Globus pallidus (tissue), 1 donor: ENCODE measurements at places on chromosomes 2 and 18.

- no peak for DNase-seq
These were observed 125.1 kb upstream of the MGAT5 start for GRCh38 chr2:134128746-134129145.

DNA sequence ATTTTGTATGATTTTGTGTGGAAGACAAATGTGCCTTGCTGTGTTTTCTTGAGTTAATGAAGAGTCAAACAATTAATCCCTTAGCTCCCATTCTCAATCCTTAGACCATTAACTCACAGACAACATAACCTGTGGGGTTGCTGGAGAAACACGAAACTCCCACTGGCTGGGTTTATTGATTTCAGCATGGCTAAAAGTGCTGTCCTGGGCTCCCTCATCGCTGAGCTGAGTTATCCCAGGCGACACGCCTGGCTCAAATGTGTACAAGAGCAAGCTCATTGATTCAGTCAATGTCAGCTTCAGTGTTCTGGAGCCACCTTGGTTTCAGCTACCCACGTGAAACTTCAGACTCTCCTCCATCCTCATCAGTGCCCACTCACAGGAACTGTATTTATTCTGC, 896.1 kb downstream of the CNTNAP5 start:
- DNase-seq: no peak

DNA sequence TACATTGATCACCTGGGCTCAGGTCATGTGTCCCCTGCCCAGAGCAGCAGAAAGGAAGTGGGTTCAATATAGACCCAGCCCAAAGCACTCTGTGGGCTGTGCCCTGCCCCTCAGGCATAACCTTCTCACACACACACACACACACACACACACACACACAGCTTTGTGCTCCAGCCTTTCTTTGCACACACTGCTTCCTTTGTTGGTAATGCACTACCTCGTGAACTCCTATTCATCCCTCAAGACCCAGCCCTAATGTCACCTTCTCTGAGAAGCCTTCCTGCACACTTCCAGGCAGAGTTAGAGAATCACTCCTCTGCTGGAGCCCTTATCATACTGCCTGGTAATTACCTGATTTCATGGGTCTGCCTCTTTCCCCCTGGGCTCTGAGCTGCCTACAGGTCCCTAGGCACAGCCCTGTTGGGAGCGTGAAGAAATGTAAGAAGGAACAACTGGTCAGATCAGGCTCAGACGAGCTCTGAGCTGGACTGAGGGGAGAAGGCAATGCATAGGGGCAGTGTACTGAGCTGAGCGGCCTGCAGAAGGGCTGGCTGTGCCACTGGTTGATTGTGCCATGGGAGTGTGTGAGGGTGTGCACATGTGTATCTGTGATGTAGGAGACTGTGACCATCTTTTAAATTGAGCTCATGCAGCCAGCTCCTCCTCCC, 210.3 kb downstream of the GLI2 start:
- DNase-seq: no peak

DNA sequence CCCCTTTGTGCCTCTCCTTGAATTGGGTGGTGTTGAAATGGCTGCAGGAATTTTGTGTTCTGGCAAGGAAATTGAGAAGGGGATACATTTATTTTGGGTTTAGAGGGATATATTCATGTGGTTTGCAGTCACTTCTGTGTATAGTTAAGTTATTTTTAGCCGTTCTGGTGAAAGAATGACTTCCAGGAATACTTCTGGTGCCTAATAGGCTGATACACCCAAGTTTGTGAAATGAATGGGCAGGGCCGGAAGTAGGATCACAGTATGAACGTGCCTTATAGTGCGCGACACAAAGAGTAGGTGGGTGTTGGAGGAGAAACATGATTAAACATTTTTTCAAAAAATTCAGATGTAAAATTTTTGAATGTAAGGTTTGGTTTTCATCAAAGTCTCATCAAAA, 168.6 kb upstream of the ATP5MC3 start:
- DNase-seq: no peak

GRCh38 chr2:234823877-234824376, 127.9 kb upstream of the SH3BP4 start:
- no peak for DNase-seq

DNA sequence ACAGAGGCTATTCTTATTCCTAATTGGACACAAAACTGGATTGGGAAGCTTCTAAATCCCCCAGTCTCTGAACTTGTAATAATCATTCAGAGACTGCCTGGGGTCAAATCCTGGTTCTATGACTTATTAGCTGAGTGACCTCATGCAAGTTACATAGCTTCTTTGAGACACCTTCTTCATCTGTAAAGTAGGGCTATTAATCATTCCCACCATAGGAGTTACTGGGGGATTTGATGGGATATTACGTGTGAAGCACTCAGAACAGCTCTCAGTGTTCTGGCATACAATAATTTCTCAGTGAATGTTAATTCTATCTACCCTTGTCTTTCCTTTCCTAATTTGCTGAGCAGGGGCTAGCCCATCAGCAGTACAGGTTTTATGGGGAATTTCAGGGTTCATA, 256.7 kb upstream of the TNP1 start:
- no peak for DNase-seq

DNA sequence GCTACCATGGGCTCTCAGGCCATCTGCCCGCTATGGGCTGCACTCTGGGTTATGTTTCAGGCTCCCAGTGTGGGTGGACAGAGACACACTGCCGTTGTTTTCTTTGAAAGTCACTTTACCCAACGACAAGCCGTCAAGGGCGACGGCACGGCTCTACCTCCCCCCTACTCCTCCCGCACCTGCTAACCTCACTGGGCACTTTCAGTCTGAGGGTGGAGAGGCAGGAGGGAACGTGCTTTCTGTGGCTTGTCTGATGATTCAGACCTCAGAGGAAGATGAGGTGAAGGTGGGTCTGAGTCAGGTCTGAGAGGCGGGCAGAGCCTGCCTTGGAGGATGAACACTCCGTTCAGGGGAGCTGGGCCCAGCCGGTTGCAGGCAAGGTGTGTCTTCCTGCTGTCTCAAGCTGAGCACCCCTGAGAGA, 147.6 kb upstream of the HDAC4 start:
- no peak for DNase-seq

- DNase-seq: no peak
These were observed 1113.3 kb downstream of the TSN start for GRCh38 chr2:122868646-122869275.

DNA sequence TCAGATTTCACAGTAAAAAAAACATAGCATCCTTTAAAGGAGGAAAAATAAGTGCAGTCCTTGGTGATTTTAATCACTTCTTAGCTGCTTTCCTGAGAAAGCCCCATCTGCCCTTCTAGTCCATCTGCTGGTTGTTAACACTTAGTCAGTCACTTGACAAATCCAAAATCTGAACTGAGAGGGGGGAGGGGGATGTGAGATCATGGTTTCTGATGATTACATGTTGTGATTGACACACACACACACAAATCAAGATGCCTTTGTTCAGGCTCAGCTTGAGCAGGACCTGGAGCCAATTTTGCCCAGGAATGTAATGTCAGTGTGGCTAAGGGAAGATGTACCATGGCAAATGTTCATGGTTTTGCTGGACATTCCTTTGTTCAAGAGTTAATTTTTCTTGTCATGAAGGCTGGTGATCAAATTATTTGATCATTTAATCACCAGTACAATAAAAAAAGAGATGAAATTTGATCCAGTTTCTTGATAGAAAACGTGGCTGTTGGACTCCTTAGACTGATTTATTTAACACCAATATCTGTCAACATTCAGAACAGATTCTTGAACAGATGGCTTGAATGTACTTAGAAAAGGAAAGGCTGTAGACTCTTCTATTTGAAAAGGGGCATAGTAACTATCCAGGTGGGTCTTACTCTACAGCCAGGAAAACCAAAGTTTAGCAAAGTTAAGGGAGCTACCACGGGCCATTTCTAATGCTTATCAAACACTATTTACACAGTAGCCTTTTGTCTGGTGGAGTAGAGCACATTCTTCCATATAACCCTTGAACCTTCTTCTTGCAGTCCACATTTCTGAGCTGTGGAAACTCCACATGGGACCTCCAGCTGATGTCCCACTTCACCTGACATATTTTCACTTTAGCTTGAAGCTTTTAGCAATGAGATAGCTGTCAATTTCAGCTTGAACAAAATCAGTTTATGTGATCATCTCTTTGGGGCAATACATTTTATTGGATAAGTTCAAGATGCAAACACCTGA, 408.7 kb downstream of the PIK3C3 start:
- DNase-seq: no peak

GRCh38 chr18:4817665-4818064, 362.6 kb upstream of the DLGAP1 start:
- DNase-seq: no peak

- no peak for DNase-seq
These were observed 179.2 kb downstream of the RIT2 start for GRCh38 chr18:42936289-42936688.

- no peak for DNase-seq
These were observed 672.5 kb downstream of the MBD2 start for GRCh38 chr18:53551868-53552426.

GRCh38 chr2:187569571-187569970, 15.3 kb upstream of the TFPI start:
- no peak for DNase-seq

- no peak for DNase-seq
These were observed 8.6 kb downstream of the AGFG1 start for GRCh38 chr2:227480528-227480927.

- no peak for DNase-seq
These were observed 59.1 kb downstream of the EIF2AK3 start for GRCh38 chr2:88568179-88568578.

DNA sequence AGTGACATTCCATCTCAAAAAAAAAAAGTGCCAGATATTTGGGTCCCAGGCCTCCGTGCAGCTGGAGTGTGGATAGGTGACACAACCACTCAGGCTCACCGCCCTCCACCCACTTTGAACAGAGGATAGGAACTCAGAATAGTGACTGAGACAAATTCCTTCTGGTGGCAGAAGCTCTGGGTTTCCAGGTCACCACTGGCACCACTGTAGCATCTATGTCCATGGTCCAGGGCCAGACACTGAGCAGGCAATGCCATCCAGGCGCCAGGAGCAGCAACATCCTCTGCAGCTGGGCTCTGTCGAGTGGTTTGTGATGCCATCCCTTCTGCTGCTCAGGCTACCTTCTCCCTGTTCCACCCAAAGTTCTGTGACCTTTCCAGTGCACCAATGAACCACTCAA, 81.5 kb upstream of the PTPRM start:
- no peak for DNase-seq

GRCh38 chr2:167265722-167266121, 377.4 kb downstream of the XIRP2 start:
- no peak for DNase-seq

DNA sequence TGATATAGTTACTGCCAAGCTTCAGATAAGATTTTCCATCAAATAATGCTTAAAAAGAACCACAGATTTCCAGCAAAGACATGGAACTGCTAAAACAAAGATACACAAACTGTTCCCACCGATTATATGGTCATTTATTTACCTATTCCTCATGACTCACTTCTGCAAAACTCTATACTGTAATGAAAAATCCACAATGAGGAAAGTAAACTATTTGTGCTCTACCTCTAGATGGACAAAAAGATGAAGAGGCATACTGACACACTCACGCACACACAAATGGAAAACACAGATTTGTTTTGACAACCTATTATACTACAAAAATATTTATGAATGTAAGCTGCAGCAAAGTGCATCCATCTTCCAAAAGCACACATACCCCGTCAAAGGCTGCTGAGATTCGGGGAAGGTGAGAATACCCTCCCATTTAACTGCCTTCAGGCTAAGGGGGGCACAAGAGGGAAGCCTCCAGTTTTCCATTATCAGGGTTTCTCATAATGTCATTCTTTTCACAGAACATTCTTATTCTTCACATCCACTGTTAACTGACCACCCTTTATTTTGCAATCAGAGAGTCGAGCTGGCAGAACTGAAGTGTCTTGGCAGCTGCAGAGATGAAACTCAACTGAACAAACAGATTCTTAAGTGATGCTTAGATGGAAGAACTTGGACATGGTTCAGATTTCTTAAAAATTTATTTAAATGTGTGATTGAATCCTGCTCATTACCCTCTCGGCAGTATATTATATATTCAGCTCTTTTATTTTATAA, 115.9 kb upstream of the TANK start:
- DNase-seq: no peak

DNA sequence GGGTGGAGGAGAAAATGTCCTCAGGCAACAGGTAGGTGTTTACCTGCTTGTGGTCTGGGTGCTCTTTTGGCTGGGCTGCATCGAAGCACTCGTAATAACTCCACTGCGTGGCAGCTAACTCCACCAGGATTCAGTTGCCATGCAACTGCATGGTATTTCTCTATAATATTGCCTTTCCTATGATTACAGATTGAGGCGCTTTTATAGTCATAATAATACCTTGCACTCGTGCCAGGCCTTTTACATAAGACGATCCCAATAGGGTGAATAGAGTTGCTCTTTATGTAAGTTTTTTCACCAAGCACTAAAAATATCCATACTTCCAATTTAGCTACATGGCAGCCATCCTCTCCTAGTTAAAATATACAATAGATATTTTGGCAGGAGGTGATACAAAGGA, 19.7 kb upstream of the NYAP2 start:
- no peak for DNase-seq

DNA sequence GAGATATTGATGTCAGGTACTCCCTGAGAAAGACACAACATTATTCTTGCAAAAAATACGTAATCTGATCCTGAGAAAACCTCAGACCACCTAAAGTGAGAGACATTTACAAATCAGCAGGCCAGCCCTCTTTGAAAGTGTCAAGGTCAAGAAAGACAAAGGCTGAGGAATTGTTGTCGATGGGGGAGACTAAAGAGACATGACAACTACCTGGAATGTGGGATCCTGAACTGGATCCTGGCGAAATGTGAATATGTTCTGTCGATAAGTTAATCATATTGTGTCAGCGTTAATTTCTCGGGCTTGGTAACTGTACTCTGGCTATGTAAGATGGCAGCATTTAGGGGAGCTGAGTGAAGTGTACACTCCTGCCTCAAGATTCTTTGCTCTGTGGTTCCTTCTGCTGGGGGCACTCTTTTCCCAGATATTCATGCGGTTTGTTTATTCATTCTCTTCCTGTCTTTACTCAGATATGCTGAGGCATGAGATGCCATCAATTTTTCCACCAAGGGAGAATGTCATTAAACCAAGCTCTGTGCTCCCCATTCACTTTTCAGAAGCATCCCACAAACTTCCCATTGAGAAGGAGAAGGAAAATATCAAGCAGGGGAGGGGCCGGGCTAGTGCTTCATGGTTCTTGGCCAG, 154.9 kb downstream of the CAPN13 start:
- no peak for DNase-seq

- DNase-seq: no peak
These were observed 199.6 kb downstream of the BCL11A start for GRCh38 chr2:60353863-60354262.

DNA sequence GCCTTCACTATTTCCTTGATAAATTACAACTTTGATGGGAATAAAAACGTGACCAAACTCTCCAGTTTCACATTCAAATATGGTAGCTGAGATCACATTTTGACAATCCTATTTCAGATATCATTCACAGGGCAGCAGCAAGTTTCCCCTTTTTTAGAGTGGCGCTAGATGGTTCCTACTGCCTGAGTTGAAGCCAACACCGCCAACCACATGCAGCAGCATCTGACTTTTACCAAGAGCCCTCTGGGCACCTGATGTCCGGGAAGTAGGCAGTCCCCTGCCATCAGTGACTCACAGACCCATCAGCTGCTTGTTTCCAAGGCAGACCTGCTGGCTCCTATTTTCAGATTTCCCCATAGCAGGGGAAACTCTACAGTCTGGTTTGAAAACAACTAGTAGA, 4.0 kb upstream of the MREG start:
- no peak for DNase-seq
